Foreskin keratinocyte (primary cell): ENCODE measurements at places on chromosomes 7 and 10. TPM values are rescaled to one million over a fixed set of nuclear protein-coding genes. Genes with fewer than 3 reads are reported as not detected.

The ANKRD30A gene
- total RNA-seq, result not detected in 2 replicates

The MLXIPL gene
- total RNA-seq, result 0.32 and 0.61 TPM in 2 replicates

The C10orf67 gene
- 0.10 and 0.11 TPM in 2 replicates for total RNA-seq

The H2BK1 gene
- total RNA-seq, result not detected in 2 replicates

The IRF5 gene
- 0.81 and 1.1 TPM in 2 replicates for total RNA-seq

The COL28A1 gene
- total RNA-seq, result not detected in 2 replicates

The ACTL6B gene
- not detected in 2 replicates for total RNA-seq

DNA sequence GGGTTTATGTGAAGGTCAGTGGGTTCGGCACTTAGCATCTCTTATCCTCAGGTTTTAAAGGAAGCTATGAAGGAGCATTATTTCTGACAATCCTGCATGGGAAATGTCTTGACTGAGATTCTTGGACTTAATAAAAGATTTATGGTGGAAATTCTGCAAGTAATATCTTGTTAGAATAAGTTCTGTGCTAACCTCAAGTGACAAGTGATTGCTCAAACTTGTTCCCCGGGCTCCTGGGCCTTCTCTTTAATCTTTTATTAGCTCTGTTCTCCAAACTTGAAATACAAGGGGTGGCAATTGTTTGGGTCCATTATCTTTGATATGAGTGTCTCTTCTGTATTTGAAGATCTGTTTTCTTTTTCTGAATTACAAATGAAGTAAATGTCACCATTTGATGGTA lies 140.6 kb upstream of the CTBP2 start:
- DNase-seq, result peak; percentile 16

DNA sequence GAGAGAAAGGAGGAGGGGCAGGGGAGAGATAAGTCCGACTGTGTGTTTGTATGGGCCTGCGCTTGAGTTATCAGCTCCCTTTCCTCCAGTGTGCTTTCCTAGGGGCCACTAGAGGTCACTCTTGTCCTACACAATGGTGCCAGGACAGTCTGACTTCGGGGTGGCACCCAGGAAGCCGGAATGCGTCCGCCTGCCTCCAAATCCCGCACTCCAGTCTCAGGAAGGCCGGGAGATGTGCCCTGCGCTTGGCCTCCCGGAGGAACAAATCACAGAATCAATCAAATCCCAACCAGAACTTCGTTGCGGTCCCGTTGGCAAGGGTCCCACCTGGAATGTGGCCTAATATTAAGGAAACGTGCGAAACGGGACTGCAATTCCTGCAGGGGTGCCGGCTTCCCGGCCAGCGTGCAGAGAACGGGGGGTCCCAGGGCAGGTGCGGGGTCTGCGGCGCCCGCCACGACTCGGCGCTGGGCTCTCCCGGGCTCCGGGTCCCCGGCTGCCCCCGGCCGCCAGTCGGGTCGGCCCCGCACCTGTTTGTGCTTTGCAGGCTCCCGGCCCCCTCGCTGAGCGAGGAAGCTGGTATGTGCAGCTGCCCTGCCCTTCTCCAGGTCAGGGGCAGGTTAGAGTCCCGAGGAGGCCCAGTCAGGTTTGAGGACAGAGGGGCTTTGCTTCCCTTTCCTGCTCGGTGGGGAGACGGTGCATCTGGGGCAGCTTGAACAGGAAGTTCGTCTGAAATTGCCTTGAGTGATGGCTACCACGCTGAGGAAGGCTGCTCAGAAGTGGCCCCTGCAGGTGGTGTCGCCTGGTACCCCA lies 21.0 kb upstream of the HPS1 start:
- DNase-seq, result peak; percentile 68

GRCh38 chr10:48324580-48324979 lies 18.1 kb downstream of the MAPK8 start:
- DNase-seq, result no peak

GRCh38 chr10:4434516-4435071 lies 391.4 kb upstream of the AKR1E2 start:
- no peak for DNase-seq

- no peak for DNase-seq
Observed at GRCh38 chr7:116977172-116977571, 23.9 kb downstream of the ST7 start.

DNA sequence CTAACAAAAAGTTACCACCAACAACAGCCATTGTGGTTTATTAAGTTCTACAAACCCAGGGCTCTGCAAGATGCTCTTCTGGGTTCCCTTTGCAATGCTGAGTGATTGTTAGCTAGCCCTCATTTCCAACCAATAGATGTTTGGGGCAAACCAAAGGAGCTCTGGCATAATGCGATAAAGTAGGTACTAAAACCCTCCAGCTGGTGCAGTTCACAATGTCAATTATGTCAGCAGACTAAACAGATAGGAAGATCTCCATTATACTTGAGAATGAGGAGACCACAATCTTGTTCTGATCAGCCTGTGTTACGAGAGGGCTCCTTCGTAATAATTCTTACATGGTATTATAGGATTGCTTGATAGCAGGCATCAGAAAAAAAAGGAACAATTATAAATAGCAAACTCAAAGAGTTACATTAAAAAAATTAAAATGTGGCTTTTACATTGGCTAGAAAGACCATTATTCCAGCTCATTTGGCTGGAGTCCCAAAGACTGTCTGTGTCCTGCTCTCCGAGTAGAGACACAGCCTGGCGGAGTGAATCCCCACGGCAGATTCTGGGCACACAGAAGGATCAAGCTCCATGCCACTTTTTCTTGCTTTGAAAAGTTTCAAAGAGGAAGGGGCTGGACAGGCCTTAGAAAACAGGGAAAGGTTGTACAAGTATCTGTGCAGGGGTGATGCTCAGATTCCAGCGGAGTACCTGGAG lies 93.8 kb downstream of the ZRANB1 start:
- no peak for DNase-seq

GRCh38 chr10:43122096-43122495 lies 16.1 kb upstream of the CSGALNACT2 start:
- DNase-seq, result no peak

GRCh38 chr10:128471151-128471550 lies 344.9 kb upstream of the MKI67 start:
- DNase-seq, result no peak

DNA sequence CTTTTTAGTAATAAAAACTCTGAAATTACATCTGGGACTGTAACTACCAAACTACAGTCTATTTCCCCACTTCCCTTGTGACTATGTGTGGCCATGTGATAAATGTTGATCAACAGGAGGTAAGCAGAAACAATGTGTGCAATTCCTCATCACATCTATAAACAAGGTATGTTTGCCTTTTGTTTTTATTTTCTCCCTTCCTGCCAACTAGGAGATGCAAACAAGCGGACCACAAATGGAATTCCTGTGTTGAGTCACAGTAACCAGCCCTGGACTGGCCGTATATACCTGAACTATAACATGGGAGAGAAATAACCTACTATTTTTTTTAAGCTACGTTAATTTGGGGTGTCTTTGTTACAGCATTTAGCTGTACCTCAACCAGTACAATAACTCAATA lies 52.5 kb downstream of the SCRN1 start:
- no peak for DNase-seq

DNA sequence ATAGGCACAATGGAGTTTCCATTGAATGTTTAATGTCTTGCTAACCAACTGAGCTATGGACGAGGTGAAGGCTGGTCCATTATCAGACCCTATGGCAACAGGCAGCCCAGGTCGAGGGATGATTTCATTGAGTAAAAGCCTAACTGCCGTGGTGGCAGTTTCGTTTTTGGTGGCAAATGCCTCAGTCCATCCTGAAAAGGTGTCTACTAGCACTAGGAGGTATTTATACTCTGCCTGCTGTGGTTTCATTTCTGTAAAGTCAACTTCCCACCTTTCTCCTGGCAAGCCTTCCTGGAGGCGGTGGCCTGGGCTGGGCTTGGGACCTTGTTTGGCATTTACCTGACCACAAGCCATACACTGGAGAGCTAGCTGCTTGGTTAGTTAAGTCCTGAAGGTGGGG lies 75.8 kb downstream of the PRR15 start:
- no peak for DNase-seq

DNA sequence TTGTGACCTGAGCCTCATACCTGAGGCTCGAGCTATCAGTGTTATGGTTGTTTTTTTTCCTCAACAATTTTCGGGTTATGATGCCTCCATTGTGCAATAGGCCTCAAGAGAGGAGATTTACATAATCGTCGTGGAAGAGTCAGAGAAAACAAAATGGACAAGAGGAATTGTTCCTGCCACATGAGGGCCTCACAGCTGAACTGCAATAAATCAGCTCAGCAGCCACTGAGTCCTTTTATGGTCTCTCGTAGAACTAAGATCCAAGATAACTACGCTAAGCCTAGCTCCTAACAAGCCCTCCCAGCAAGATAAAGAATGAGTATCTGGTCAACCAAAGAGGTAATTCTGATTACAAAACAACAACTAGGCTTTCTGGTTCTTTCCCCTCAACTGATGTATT lies 336.8 kb downstream of the WDR11 start:
- DNase-seq, result no peak

GRCh38 chr7:12635830-12636229 lies 51.6 kb upstream of the ARL4A start:
- peak; percentile 64 for DNase-seq

DNA sequence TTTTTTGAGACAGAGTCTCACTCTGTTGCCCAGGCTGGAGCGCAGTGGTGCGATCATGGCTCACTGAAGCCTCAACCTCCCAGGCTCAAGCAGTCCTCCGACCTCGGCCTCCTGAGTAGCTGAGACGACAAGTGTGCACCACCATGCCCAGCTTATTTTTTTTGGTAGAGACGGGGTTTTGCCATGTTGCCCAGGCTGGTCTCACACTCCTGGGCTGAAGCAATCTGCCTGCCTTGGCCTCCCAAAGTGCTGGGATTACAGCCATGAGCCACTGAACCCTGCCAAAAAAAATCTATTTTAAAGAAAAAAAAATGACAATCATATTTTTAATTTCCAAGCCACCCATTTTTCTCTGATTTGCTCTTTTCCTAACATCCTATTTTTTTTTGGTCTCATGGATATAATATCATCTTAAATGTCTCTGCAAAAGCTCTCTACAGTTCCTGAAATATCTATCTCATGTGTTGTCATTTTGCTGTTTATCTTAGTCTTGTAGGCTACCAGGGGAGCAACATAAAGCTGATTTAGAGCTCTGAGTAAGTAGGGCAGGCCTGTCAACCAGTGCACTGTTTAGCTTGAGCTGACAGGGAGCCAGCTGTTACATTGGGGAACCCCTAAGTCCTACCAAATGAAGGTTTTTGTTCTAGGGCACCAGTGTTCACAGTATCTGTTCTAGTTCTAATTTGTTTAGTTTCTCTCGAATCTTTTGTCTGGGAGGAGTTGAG lies 29.9 kb upstream of the HBP1 start:
- no peak for DNase-seq

GRCh38 chr10:47176903-47177868 lies 122.8 kb upstream of the GDF10 start:
- DNase-seq, result no peak

GRCh38 chr10:46539596-46540411 lies 16.7 kb downstream of the GPRIN2 start:
- DNase-seq, result no peak

GRCh38 chr10:110425684-110426293 lies 71.9 kb upstream of the DUSP5 start:
- DNase-seq, result no peak

- DNase-seq, result no peak
Observed at GRCh38 chr7:116525913-116526861, 1.4 kb downstream of the CAV1 start.

DNA sequence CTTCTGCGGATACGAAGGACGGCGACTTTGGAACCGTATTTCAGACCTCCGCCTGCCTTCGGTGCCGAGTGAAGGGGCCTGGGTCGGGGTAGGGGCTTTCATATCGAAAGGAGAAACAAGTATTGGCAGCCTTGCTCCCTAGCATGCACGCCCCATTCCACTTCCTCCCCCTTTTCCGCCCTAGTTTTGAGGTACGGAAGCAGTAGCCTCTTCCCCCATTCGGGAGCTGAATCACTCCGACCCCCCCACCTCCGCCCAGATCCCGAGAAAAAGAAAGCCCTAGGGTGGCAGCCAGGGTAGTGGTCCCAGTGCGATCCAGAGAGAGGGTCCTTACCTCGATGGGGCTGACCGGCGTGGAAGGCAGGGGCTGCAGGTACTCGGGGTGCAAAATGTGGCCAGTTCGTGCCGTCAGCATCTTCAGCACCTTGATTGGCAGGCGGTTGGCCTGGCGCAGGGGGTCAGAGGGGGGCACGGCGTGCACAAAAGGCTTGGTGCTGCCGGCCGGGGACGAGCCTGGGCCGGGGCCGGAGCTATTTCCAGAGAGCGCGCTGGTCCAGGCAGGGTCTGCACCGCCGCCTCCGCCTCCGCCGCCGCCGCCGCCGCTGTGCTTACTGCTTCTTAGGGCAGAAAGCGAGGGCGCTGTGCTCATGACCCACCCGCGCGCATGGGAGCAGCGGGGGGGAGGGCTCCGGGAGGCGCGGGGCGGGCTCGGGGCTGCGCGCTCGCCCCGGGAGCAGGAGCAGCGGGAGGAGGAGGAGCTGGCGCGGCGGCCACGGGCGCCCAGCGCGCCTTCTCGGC lies 594 bp downstream of the ZNF503 start:
- DNase-seq, result peak; percentile 5

- no peak for DNase-seq
Observed at GRCh38 chr10:126673565-126673964, 3.1 kb upstream of the C10orf90 start.

DNA sequence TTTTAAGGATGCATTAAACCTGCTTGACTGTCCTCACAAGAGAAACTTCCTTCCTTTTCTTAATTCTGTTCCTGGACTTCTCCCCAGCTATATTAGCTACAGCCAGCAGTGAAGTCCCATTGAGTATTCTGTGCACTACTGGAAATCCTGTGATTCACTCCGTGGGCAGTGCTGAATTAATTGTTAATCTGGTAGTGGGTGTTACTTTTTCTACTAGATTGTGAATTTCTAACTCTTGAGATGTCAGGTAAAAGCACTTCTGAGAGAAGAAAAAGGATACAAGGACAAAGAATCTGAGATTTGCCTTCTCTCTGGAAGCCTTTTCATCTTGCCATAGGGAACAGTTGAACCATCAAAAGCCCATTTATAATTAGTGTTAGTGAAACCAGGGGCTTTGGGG lies 33.9 kb downstream of the CYCS start:
- no peak for DNase-seq

DNA sequence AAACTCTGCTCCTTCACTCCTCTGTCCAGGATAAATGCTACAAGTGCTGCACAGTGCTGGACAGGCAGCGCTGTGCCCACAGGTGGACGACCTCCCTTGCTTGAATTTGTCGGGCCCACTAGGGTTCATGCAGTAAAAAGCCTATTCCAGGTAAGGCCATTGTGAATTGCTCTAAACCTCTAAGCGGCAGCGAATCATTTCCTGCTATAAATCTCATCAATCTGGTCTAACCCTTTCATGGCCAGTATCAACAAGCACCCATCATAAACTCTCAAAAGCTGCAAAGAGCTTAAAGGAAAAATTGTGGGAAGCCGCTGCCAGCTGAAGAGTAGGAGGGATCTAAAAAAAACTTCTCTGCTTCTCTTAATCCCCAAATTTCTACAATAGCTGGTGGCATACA lies 134.2 kb downstream of the SLC25A13 start:
- DNase-seq, result no peak

GRCh38 chr10:92094960-92095359 lies 171.4 kb downstream of the BTAF1 start:
- DNase-seq, result no peak

GRCh38 chr7:113308399-113308798 lies 190.0 kb upstream of the SMIM30 start:
- no peak for DNase-seq
